Amygdala (tissue), 56 donors: ENCODE measurements at places on chromosomes 3 and 15.

DNA sequence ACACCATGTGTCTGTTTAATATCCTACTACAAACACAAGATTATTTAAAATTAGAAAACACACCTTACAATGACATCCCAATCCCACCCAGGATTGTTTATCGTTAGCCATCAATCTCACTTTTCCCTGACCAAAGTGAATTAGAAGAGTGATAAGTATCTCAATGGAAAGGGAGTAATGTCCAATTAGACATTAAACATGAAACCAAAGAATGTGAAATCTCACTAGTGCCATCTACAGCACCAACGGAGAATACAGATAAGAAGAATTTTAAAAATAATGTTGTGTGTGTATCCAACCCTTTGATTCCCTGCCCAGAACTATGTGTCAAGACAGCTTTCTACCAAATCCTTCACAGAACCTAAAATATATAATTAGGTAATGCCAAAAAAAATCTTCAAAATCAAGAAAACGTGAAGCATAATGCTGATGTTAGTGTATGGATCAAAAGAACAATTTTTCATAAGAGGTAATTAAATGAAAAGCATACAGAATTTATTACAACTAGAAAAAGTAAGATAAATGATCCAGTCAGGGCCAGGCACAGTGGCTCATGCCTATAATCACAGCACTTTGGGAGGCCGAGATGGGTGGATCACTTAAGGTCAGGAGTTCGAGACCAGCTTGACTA is 64.2 kb downstream of the SCAPER start:
- no peak for DNase-seq

DNA sequence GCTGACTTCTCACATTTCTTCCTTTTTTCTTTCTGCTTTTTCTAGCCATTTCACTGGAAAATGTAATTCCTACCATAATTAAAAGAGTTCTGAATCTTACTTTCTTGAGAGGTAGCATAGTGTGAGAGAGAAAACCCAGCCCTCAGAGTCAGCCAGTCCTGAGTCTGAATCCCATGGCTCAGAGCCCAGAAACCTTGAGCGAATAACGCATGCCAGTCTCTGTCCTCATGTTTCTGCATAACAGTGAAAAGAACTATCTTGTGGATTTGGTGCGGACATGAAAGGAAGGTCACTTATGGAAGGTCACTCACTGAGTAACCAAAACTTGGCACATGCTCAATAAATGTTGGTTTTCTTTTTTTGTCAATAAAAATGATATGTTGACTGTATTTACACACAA is 29.3 kb upstream of the SLCO3A1 start:
- DNase-seq, result no peak

DNA sequence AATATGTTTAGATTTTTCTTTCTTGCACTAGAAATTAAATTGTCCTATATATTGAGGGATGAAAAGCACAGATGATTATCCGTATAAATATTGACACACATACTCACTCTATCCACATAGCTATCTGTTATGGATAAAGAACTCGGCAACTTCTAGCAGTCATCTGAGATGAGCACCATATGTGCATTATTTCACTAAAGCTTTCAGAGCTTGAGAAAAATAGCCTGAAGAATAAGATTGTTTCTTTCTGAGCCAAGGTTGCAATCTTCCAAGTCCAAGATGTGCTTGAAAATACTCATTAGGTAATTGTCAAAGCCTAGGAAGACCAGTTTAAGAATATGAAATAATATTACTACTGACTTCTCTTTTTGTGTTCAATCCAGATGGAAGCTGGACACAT is 40.5 kb downstream of the COL8A1 start:
- no peak for DNase-seq

DNA sequence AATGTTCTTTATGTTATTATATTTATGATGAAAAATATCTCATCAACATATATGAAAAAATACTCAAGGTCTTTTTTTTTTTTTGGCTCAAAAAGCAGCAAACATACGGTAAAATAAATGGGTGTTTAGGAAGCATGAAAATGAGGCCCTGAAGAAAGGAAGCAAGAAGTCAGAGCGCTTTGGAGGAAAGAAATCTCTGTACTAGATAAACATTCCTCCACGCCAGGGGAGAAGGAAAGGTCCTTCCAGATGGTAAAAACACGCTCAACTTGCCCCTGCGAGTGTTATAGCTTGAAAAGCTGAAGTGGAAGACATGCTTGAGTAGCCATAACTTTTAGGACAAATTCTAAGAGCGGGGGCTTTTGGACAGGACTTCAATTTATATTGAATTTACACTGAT is 52.9 kb downstream of the FEM1B start:
- no peak for DNase-seq

DNA sequence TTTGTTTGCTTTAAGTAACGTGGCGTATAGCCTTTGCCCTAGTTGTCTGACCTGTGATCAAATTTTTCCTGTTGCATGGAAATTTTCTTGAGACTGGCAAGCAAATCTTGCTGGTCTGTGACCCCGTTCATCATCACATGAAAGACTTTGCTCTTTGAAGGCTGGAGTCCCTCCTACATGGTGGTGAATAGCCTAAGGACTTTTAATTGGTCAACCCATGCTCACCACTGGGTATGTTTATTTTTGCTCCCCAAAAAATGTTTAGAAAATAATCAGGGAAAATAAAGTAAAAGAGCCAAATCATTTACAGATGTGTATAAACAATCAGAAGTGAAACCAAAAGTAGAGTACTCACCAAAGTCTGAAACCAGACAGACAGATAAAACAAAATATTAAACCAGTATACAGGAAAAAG is 1075.3 kb upstream of the ALCAM start:
- no peak for DNase-seq

DNA sequence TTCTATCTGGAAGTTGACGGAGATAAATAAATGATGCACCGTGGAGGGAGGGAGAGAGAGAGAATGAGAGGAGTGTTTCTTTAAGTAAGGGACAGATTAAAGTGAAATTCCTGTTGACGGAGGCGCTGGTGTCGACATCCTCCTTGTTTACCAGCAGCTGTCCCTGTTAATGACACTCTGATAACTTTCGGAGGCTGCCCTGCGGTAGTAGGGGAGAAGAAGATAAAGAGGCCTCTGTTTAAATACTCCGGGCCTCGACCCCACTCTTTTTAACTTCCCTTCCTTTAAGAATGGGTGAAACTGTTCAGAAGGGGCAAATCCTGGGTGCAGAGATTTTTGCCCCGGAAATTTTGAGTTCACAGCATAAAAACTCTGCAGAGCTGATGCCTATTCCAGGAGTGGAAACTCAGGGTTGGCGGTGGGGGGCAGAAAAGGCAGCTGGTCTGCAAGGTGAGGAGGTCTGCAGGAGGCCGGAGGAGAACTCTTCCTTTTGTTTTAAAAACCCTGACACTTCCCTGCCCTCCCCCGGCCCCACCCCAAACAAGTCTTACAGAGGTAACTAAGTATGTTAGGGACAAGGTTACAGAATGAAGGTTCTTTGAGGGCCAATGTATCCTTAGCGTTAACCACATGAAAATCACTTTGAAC is 276.6 kb upstream of the NR2F2 start:
- no peak for DNase-seq

DNA sequence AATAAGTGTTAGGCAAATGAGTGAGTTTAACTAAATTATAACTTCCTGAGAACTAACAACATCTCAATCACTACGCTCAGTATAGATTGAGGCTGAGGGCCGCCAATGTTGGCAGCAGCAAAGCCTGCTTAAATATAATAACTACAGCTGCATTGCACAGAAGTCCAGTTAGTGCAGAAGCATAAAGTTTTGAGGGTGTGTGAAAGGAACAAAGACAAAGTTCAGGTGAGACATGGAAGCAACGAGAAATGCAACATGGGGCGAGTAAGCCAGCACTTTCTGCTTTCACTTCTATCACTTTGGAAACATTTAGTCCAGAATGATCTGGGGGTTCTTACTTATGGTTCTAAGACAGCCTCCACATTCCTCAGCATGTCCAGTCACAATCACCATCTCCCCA is 1052.3 kb upstream of the CFAP20DC start:
- no peak for DNase-seq

DNA sequence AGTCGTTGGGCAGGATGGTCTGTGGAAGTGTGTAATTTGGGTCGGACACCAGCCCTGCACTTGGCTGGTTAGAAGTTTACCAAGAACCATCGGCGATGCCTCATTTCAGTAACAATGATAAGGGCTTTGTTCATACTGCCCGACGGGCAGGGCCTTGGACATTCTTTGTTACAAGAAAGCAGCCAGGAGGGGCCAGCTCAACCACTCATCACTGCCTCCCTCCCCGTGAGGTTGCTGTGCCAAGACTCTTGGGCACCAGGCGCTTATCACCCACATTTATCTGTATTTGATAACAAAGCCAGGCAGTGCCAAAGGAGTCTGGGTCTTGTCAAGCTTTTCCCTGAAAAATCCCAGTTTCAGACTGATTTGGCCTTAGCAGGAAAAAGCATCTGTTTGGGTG is 235.0 kb downstream of the ADAMTS17 start:
- DNase-seq, result no peak

GRCh38 chr3:139473155-139473771 is 3.1 kb downstream of the RBP2 start:
- no peak for DNase-seq

DNA sequence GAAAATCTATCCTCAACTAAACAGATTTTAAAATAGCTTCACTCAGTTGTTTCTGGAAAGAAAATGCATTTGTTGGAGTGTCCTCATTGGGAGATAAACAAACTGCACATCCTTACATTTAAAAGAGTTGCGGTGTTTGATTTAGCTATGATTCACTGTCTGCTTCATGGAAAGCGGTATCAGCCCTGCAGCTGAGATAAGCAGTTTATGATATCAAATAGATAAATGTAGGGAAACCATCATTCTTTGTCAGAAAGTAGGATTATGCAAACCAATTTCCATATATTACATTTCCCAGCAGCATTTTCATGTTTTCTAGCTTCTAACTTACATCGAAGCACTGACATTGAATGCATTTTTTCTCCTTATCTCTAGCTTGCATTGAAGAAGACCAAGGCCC is 698.9 kb downstream of the DIPK2A start:
- DNase-seq, result no peak

DNA sequence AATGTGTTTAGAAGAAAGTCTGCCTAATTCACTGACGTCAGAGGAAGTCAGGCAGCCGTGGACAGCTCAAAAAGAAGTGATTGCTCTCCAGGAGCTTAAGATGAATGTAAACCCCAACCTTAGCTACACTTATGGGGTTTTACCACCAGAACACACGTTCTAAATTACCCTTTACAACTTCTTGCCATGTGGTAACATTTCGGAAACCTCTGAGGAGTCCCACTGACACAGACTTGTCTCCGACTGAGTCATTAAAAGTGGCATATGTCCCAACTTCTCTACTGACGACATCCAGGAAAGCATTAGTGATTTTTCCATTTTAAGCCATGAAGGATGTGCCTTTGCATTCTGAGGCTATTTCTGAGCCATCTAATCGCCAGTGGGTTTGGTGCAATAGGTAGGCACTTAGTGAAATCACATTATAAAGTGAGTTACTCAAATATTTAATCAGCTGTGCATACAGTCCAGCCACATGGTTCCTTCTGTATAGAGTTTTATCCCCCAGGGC is 32.4 kb downstream of the C2CD4A start:
- no peak for DNase-seq
